ENCODE measurements at places on chromosomes 16 and 17. TPM values are rescaled to one million over a fixed set of nuclear protein-coding genes. Genes with fewer than 3 reads are reported as not detected.

DNA sequence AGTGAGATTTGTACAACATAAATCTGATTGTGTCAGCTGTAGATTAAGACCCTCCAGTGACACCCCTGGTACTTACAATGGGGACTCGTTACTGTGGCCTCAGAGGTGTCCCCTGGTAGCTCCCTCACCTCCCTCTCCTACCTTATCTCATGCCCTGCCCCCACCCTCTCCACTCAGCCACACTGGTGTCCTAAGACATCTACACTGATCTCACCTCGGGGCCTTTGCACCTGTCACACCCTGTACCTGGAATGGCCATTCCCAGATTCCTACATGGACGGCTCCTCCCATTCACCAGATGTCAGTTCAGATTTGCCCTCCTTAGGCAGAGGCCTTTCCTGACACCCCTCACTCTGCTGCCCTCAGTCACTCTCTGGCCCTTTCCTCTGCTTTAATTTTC lies 319.3 kb downstream of the CPPED1 start:
- no peak for DNase-seq

GRCh38 chr16:55370762-55371482 lies 46.9 kb downstream of the IRX6 start:
- peak; percentile 40 for DNase-seq

- no peak for DNase-seq
Observed at GRCh38 chr17:74631468-74632450, 8.2 kb upstream of the CD300E start.

DNA sequence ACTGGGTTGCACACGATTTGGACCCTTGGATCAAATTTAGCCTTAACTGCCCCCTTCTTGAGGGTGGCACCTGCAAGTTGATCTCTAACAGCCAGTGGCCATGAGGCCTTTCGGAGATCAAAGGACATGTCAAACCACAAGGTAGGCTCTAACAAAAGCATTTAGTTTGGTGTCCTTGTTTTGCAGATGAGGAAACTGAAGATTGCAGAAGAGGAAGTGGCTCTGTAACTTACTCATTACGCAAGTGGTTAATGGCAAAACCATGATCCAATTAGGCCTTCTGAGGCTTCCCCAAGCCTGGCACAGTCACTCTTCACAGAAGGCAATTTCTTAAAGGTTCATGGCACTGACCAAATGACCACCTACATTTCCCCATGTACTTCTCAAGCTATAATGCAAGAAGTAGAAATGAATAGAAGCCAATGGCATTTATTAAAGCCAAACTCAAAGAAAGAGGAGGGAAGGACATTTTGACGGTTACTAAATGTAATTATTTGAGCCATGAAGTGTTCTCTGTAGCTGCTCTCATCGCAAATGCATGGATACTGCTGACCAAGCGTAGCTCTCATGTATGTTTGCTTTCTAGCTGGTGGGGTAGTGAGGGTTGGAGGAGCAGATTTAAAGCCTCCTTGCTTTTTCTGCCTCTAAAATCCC lies 32.8 kb upstream of the ABCC12 start:
- no peak for DNase-seq

DNA sequence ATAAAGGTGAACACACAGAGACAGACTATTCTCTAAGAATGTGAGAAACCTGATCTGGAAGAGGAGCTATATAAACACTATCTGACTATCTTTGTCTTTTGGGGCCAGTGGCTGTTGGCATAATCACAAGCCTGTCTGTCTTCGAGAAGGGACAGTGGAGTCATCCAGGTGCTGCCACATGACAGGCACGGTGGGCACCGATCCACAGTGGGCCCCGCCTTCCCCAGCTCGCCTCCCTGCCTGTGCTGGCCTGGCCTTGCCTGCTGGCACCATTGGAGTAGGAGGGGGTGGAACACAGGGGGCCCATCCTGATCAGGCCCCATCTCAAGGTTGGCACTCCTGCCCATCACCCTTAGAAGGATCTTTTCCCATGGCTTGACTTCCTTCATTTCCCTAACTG lies 112.8 kb downstream of the CCDC182 start:
- no peak for DNase-seq

DNA sequence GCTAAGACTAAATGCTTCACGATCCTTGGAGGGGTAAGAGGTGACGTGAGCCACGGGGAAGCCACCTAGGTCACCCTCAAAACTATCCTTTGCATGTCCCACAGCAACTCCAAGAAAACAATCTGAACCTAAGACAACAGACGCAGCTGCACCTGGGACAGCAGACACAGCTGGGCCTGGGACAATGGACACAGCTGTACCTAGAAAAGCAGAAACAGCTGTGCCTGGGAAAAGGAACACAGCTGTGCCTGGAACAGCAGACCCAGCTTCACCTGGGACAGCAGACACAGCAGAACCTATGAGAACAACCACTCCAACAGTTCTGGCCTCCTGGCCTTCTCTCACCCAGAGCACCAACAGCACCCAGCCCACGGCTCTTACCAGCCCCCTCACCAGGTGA lies 11.7 kb upstream of the CD300LD start:
- no peak for DNase-seq

GRCh38 chr17:32504166-32504990 lies 17.6 kb downstream of the CDK5R1 start:
- DNase-seq = no peak

- no peak for DNase-seq
Observed at GRCh38 chr17:3845291-3845620, 790 bp downstream of the NCBP3 start.

DNA sequence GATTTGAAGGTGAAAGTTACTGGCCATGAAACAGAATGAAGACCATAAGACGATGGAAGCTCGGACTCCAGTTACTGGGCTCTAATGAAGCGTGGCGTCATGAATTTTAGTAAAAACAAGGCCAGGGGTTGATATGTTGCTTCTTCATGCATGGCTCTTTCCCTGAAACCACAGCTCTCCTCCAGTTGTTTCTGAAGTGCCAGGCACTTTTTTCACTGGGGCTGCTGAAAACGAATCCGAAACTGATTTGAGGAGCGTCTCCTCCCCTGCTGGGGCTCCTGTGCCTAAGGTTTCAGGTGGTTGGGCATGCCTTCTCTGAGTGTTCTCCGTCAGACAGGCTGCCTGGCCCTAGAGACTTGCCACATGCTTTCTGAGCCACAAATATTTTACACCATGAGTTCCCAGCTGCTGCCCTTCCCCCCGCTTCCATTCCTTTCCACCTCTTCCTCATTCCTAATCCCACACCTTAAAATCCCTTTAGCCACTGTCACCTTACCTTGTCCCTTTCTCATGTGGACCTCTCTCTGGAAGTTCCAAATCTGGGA lies 3.7 kb upstream of the MYL4 start:
- DNase-seq = peak; percentile 71

- no peak for DNase-seq
Observed at GRCh38 chr17:77503293-77503655, 362.5 kb downstream of the SEC14L1 start.

DNA sequence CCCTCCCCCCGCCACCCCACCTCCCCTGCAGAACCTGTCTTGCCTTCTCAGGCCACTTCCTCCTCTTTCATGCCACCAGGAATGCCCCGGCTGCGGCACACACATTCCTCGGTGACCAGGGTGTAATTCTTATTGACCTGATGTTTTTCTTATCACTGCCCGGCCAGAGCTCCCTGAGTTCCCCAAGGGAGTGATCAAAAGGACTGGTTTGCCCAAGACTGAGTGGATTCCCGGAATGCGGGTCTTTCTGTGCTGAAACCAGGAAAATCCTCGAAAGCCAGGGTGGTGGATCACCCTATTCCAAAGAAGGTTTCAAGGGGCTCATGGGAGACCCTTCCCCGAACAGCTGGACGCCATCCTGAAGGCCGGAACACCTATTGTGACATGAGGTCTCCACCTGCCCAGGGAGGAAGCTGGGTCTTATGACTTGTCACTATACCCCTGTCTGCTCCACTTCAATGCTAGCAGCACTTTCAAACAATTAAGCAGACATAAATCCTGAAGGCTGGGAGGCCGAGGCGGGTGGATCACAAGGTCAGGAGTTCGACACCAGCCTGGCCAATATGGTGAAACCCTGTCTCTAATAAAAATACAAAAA lies 53.0 kb upstream of the RPL38 start:
- peak; percentile 12 for DNase-seq

GRCh38 chr17:69702078-69702477 lies 287.6 kb downstream of the MAP2K6 start:
- DNase-seq = no peak

GRCh38 chr16:56424404-56424764 lies 961 bp downstream of the AMFR start:
- DNase-seq = no peak

DNA sequence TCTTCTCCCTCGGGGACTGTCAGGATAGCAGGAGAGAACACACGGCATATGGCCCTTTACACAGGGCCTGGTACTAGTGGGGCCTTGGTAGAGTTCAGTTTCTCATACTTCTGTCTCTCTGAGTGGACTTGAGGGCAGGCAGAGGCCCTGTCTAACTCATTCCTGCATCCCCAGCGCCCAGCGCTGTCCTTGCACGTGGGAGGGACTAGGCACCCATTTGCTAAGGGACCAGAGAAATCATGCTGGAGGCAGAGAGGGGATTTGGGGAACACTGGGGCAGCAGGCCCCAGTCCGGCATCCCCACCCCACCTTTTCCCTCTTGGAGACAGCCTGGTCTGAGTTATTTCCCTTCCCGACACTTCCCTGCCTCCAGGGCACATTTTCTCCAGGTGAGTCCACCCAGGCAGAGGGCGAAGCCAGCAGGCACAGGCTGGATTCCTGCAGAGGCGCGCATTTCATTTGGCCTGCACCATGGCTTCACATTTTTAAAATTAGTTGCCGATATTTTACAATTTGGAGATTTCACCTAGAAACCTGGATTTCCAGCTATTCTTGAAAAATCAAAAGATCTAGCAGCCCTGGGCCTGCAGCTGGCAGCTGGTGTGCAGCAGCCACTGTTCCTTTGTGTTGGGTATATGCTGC lies 9.7 kb upstream of the NKD1 start:
- no peak for DNase-seq

- no peak for DNase-seq
Observed at GRCh38 chr17:54771409-54771915, 129.2 kb upstream of the TOM1L1 start.

DNA sequence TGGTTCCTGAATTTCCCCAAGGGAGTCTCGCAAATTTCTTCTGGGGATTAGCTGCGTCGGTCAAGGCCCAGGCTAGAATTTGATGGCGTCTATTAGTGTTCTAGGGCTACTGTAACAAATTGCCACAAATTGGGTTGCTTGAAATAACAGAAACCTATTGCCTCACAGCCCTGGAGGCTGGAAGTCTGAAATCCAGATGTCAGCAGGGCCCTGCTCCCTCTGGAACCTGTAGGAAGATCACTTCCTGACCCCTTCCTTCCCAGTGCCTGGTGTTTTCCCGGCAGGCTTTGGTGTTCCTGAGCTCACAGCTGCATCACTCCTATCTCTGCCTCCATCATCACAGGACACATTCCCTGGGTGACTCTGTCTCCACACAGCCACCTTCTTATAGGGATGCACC lies 24.4 kb downstream of the DHRS7C start:
- no peak for DNase-seq

GRCh38 chr17:74528491-74529199 lies 2.6 kb downstream of the CD300LB start:
- DNase-seq = no peak

DNA sequence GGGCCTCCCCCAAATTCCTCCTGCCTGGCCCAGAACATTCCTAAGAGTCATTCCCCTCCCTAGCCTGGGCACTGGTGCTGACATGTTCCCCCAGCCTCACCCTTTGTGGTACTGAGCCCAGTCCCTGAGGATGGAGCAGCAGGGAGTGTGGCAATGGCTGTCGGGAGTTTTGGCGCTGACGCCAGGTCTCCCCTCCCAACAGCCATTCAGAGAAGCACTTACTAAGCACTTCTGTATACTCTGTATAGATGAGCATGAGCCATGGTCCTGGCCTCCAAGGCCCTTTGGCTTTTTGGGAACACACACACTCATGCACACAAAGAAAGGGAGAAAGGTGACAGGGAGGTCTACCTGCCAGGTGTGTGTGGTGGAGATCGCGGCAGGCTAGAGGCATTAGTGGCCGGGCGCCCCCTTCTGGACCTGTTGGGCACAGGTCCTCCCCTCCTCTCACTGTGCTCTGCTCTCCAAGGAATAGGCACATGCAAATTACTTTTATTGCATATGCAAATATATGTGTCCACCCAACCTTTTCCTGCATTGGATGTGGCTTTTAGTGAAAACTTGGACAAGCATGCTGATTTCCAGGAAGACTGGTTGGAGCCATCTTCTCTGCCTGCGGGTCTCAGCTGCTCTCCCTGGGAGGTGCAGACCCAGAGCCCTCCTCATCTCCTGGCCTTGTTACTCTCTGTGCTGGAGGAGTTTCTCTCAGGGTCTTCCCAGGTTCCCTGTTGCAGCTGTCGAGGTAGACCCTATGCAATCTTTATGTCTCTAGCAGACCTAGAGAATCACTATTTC lies 17.4 kb upstream of the C17orf107 start:
- peak; percentile 80 for DNase-seq

DNA sequence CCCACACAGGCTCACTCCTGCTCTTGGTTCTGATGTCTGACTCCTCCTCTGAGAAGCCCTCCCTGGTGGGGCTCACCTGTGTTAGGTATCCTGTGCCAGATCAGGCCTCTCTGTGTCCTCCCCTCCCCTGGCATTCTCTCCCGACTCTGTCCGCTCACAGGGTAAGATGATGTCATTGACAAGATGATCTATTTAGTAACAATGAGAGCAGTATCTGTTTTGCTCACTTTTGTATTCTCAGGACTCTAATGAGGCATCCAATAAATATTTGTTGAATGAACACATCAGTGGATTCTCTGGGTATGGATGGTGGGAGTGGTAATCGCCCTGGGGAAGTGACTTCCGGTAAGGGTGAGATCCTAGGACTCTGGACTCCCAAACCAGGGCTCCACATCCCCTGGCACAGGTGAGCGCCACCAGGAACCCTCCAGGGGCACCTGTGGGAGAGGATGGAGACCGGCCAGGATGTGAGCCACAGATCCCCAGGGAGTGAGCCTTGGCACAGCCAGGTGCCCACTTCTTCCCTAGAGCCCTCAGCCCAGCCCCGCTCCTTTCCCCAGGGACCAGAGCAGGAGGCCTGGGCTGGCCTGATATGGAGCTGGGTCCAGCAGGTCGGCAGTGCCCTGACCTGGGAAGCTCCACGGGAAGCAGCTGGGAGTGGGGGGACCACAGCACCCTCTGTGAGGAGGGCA lies 5.4 kb upstream of the HAP1 start:
- DNase-seq = peak; percentile 28

ATP2C2 gene
- 18.1 TPM for total RNA-seq

GPR179 gene
- under 0.01 TPM for total RNA-seq

KRT16 gene
- 1.6 TPM for total RNA-seq

CRISPLD2 gene
- 129 TPM for total RNA-seq

KRT20 gene
- not detected for total RNA-seq

SLC38A8 gene
- not detected for total RNA-seq

NUDT16L1 gene
- 25.4 TPM for total RNA-seq

SDK2 gene
- total RNA-seq = 0.33 TPM

NPIPB6 gene
- not detected for total RNA-seq

TSNAXIP1 gene
- not detected for total RNA-seq

KRTAP4-1 gene
- not detected for total RNA-seq

FSCN2 gene
- 13.5 TPM for total RNA-seq

TRAF4 gene
- total RNA-seq = 27.5 TPM

TAC4 gene
- total RNA-seq = not detected

ENGASE gene
- 50.8 TPM for total RNA-seq

All from body of pancreas (tissue), 4 donors.